Fibroblast of pulmonary artery (primary cell): ENCODE measurements at places on chromosomes 2 and 18.
A peak's percentile ranks its signal among the peaks of the same experiment; 100 is the strongest.

- no peak for DNase-seq
These were observed 352.7 kb upstream of the CDH20 start for GRCh38 chr18:60980422-60981005.

- no peak for DNase-seq
These were observed 77.4 kb downstream of the PIK3C3 start for GRCh38 chr18:42032447-42032846.

- DNase-seq: no peak
These were observed 844 bp upstream of the CPS1 start for GRCh38 chr2:210555555-210555954.

DNA sequence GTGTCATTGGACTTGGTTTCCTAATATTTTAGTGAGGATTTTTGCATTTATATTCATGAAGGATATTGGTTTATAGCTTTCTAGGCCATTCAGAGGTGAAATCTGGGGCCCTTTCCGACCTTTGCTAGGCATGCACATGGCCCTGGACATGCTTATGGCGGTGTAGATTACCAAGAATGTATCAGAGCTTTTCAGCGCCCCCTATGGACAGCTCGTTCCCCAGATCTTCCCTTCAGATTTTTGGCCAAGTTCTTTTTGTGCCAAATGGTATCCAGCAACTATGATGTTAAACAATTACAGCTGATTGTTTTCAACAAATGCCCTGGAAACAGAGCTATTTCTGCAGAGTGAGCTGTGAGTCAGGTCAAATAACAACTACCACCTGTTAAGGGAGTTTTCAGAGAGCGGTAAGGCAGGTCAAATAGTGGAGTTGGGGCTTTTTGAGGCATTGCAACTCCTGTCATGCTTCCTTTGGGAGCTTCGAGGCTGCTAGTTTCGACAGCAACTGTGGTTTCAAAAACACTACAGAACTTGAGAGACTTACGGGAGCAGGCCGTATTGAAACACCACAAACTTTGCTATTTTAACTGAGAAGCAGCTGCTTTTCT is 188.3 kb downstream of the ZNF516 start:
- no peak for DNase-seq

- no peak for DNase-seq
These were observed 70.0 kb downstream of the TMEM18 start for GRCh38 chr2:607172-607571.

- DNase-seq: no peak
These were observed 88.1 kb upstream of the PIEZO2 start for GRCh38 chr18:11237484-11237883.

GRCh38 chr2:145110668-145111356 is 590.9 kb upstream of the ZEB2 start:
- DNase-seq: peak; percentile 36

DNA sequence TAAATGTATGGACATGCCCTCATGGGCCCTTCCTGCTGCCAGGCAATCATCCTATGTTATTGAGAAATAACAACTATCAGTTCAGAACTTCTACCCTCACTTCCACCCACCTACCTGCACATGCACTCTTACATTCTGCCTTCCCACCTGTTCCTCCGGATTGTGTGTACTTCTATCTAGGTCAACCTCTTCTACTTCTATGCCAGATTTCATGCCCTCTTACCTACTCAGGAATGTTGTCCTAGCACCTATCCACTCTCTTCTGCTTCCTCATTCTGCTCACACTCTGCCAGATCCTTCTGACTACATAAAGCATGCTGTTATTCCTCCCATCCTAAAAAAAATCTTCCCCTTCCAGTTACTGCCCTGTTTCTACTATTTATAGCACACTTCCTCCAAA is 333.5 kb downstream of the IRS1 start:
- DNase-seq: no peak

DNA sequence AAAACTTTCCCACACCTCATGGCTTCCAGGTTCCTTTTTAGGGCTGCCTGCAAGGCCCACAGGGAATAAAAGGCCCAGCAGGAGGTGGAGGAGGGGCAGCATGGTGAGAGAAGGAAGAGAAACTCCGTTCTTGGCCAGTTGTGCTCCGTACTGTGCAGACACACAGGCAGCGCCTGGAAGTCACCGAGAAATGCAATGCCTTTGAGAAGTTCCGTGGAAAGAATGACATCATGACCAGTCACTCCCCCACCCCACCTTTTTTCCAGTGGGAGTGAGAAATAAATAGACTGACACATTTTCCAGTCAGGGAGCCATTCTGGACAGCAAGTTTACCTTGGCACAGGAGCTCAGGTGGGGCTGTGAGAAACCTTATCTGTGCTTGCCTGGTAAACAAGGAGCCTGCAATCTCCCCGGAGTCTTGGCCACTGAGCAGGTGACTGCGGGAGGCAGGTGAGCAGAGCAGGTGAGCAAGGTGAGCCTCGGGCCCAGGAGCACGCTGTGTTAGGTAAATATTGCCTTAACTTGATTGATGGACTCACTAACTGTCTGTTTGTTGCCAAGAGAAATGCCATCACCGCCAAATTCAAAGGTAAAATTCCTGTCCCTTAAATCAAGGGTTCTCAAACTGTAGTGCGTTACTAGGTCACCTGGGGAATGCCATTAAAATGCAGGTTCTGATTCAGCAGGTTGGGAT is 13.5 kb upstream of the LBH start:
- no peak for DNase-seq

- no peak for DNase-seq
These were observed 44.1 kb downstream of the TGFA start for GRCh38 chr2:70509565-70509964.

DNA sequence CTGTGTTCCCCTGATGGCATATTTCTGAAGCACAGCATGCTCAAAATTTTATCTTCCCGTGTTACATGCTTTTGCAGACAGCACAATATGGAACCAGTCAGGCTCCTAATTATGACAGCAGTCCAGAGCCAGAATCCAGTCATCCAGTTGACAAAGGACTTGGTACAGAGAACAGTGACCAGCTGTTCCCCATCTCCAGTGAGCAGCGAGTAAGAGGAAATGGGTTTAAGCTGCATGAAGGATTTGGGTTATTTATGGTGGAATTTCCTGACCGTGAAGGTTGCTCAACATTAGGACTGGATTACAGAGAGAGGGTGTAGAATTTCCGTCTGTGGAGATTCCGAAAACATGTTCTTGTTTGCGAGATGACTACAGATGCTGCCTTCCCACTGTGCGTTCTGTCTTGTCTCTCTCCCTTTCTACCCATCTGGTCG is 24.4 kb downstream of the SGPP2 start:
- DNase-seq: peak; percentile 96

GRCh38 chr18:50675043-50675442 is 115.2 kb downstream of the MAPK4 start:
- DNase-seq: no peak

- no peak for DNase-seq
These were observed 157.9 kb downstream of the ARL4C start for GRCh38 chr2:234339011-234339410.

- no peak for DNase-seq
These were observed 222.4 kb upstream of the HNMT start for GRCh38 chr2:137741784-137742362.

DNA sequence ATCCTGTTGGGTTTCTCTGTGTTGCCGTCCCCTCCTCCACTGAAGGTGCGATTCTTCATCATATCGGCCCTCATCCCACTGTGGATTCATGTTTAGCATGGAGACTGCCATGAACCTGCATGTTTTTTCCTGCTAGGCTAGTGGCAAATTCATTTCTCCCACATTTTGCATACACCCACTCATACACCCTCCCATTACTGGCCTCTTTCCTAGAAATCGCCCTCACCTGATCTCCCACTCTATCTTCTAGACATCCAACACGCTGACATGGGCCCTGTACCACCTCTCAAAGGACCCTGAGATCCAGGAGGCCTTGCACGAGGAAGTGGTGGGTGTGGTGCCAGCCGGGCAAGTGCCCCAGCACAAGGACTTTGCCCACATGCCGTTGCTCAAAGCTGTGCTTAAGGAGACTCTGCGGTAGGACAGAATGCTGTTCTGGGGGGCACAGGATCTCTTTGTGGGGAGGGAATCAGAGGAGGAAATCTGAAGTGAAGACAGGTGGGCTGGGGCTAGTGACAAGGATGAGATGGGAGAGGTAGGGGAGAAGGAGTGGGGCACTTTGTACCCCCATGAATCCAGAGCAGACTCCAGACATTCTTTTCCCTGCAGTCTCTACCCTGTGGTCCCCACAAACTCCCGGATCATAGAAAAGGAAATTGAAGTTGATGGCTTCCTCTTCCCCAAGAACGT is 17.7 kb downstream of the PRKAG3 start:
- DNase-seq: no peak

DNA sequence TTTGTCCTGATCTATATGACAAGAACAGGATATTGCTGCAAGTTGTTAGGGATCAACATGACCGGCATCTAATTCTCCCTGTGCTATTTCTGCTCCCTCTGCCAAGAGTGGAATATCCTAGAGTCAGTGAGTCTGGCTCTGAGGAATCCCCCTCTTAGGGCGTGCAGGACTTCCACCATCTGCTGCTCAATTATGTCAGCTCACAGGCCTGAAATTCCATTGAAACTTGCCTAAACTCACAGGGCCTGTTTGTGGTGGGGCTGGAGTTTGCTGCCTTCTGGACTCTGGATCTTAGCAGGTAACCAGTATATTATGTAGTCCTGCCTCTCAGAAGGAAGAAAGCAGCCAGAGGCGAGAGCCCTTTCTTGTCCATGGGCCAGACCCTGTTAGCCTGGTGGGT is 323.0 kb downstream of the TSN start:
- peak; percentile 76 for DNase-seq

DNA sequence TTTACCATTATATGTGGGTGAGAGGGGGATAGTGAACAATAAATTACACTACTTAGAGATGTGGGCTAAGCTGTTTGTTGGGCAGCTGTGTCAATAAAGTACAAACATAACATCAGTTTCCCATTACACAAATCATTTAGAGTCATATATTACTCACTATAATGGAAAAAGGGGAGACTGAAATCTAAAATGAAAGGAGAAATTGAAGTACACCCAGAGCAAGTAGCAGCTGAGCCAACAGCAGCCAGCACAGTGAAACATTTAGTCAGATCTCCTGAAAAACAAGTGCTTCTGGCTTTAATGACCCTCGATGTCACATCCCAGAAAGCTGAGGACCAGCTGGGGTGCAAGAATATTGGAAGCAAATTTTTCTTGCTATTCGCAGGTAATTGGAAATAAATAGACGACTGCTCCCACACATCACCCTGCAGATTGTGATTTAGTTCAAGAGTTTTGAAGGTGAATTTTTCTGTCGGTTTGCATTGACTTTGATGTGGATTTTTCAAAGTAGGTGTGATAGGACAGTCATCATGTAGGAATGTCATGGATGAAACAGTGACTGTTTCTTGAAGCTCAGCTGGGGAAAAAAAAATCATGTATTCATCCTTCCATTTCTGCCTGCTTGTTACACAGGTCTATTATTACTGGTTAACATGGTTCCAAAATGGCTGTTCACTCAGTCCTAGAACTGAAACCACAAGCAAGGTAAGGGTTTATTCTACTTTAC is 1607.3 kb upstream of the CELF4 start:
- no peak for DNase-seq

GRCh38 chr2:137183206-137183898 is 418.0 kb downstream of the THSD7B start:
- no peak for DNase-seq

DNA sequence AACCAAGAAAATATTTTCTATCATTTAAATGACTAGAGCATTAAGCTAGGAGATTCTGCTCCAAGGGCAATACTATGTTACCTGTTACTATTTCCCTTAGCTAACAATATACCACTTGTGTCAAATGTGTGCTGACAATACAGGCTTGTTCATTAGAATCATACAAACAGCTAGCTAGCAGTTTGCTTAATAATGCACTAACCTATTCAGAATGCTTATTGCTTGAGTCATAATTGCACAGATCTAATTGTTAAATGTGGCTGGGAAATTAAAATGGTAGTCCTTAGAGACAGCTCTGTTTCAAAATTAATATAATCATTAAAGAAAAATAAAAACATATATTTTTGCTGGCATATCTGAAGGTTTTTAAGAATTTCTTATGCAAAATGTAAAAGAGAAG is 344.2 kb downstream of the ERBB4 start:
- no peak for DNase-seq

GRCh38 chr2:128076461-128077106 is 14.4 kb upstream of the UGGT1 start:
- no peak for DNase-seq

DNA sequence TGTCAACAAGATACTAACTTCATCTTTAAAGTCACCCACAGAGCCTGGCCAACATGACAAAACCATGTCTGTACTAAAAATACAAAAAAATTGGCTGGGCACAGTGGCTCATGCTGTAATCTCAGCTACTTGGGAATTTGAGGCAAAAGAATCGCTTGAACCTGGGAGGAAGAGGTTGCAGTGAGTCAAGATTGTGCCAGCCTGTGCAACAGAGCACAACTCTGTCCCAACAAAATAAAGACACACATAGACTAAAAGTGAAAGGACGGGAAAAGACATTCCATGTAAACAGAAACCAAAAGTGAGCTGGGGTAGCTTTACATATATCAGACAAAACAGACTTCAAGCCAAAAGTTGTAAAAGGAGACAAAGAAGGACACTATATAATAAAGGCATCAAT is 34.8 kb downstream of the USP34 start:
- no peak for DNase-seq

DNA sequence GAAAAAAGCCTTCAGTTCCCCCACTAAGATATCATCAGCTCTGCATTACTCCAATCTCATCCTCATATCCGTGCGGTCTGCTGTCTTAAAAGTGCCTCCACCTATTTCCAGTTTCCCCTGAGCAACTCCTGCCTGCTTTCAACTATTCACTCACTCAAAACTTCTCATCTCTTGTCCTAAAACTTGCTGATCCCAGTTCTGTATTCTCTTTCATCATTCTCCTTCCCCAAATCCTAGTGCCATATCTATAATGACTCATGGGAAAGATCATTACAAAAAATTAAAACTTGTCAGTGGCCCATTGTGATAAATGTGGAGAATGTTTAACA is 20.0 kb downstream of the ACVR1 start:
- no peak for DNase-seq

DNA sequence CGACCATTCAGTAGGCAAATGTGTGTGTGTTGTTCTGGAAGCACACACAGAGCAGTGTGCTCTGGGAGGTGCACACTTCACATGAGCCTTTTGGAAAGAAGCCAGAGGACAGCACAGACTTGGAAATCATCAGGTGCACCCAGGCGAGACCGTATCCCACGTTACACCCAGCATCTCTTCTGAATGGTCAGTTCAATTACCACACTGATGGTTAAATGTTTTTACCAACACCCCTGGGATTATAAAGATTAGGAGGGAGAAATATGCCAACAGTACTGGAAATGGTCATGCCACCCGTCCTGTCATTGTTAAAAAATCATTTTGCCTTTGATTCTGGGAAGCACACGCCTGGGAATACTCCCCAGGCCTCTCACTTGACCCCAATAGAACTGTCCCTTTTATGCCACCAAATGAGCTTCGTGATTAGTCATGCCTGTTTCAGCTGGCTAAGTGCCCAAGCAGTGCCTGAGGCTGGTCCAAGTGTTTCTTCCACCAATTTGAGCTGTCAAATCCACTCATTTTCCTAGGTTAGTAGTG is 183.7 kb downstream of the NRP2 start:
- DNase-seq: no peak
